ENCODE measurements at places on chromosomes 16 and 17.
A peak's percentile ranks its signal among the peaks of the same experiment; 100 is the strongest.

DNA sequence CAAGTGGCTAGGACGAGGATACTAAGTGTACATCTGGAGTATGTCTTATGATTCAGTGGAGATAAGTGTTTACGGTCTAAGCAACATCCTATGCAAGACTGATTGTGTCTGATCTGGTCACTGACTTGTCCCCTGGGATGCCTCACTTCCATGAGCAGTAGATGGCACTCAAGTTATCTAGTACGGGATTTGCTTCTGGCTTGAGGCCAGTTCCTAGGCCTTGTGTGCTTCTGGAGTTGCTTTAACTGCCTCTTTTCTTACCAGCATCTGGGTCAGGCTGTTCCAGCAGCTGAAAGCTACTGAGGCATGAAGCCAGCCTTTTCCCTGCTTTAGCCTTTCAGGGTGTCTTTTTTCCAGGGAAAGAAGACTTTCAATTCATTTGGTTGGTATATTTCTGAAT is 23.0 kb downstream of the SUPT6H start:
- no peak for DNase-seq

- DNase-seq = no peak
Measured at GRCh38 chr17:72600934-72601333, 480.1 kb downstream of the SOX9 start.

DNA sequence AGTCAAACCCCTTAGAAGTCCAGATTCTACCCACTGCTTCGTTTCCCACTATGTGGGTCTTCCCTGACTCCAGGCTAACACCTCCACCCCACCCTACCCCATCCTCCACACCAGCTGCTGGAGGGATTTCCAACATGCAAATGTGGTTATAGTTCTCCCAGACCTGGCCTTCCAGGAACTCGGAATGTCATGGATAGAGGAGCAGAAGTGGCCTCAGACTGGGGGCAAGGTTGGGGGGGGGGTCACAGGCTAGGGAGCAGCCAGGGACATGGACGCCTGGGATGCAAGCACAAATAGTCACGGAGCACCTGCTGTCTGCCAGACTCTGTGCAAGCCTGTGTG is 2.0 kb downstream of the CAMKK1 start:
- no peak for DNase-seq

- no peak for DNase-seq
Measured at GRCh38 chr17:1907216-1907631, 77.4 kb downstream of the RPA1 start.

DNA sequence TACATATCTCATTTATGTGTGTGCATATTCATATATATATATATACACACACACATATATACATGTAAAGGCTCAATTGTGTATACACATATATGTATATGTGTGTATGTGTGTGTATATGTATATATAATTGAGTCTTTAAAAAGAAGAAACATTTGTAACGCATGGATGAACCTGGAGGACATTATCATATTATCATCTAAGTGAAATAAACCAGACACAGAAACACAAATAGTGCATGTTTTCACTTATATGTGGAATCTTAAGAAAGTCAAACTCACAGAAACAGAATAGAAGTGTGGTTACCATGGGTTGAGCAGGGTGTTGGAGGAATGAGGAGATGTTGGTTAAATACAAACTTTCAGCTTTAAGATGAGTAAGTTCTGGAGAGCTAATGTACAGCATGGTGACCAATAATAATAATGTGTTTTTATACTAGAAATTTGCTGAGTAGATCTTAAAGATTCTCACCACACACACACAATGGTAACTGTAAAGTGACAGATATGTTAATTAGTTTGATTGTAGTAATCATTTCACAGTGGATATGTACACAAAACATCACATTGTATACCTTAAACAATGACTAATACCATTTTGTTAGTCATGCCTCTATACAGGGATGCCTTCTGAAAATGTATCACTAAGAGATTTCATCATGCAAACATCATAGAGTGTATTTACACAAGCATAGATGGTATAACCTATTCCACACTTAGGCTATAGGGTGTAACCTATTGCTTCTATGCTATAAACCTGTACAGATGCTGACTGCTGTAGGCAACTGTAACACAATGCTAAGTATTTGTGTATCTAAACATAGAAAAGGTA is 132.6 kb upstream of the CACNG5 start:
- no peak for DNase-seq

DNA sequence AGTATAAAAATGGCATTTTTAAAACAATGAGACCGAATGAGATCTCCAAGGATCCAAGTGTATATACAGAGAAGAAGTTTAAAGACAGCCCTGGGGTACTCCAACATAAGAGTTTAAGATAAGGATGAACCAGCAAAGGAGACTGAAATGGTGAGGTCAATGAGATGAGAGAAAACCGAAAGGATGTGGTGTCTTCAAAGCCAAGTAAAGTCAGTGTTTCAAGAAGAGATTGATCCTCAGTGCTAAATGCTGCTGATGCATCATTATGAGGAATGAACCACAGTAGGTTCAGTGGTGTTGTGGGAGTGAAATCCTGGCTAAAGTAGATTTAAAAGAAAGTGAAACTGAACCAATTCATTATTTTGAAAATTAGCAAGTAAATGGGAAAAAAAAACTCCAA is 38.1 kb upstream of the NLK start:
- DNase-seq = no peak

GRCh38 chr17:2034157-2034556 is 4.2 kb downstream of the DPH1 start:
- no peak for DNase-seq

GRCh38 chr17:53141731-53142130 is 681.0 kb upstream of the KIF2B start:
- DNase-seq = no peak

DNA sequence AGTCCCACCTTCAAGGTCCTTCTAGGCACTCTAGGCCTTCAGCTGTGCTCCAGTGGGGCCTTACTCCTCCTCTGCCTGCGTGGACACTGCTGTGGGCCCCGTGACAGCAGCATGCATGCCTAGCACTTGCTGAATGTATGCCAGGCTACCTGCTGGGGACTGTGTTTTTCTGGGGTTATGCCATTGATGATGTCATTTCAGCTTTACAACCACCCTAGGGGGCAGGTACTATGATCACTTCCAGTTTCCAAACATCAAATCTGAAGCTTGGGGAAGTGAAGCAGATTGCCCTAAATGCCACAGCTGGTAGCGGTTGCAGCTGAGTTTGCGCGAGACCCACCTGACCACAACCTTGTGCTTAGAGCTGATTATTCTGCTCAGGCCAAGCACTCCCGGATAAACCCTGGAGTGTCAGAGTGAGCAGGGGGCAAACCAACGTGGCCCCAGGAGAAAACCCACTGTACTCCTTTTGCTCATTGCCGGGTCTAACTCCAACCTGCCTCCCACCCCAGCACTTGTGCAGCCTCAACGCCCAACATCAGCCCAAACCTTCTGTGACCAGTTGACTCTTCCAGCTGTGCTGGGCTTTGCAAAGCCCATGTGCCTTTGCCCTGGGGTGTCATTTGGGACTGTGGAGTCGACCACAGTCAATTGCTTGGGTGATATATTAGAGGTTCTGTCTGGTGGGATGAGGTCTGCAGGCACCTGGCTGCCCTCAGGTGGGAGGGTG is 168.4 kb downstream of the ENGASE start:
- DNase-seq = no peak

DNA sequence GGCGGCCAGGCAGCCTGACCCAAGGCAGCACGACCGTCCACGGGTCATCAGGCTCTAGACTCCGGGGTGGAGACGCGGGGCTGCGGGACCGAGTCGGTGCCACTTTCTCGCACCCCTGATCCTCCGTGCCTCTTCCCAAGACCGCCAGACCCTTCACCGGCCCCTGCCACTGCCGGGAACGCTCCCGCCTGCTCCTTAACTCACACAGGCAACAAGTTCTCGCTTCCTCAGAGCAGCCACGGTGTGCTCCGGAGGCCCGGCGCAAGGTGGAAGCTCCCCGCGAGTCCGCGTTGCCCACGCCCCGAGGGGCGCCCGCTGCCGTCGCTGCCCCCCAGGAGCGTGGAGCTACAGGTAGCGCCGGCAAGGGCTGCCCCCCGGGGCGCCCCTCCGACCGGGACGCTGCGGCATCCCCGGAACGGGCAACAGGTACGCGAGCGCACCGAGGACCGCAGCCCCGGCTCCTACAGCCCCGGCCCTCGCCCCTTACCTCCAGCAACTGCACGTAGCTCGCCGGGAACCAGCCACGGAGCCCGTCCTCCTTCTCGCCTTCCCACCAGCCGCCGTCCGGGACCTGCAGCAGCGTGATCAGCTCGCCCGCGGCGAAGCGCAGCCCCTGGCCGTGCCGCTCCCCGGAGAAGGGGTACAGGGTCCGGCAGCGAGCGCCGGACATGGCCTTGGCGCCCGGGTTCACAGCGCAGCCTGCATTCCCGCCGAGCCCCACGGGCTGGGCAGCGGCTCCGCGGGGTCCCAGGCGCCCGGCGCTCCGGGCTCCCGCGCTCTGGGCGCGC is 491 bp downstream of the GAS7 start:
- DNase-seq = no peak

GRCh38 chr16:17691106-17691898 is 220.5 kb upstream of the XYLT1 start:
- no peak for DNase-seq

DNA sequence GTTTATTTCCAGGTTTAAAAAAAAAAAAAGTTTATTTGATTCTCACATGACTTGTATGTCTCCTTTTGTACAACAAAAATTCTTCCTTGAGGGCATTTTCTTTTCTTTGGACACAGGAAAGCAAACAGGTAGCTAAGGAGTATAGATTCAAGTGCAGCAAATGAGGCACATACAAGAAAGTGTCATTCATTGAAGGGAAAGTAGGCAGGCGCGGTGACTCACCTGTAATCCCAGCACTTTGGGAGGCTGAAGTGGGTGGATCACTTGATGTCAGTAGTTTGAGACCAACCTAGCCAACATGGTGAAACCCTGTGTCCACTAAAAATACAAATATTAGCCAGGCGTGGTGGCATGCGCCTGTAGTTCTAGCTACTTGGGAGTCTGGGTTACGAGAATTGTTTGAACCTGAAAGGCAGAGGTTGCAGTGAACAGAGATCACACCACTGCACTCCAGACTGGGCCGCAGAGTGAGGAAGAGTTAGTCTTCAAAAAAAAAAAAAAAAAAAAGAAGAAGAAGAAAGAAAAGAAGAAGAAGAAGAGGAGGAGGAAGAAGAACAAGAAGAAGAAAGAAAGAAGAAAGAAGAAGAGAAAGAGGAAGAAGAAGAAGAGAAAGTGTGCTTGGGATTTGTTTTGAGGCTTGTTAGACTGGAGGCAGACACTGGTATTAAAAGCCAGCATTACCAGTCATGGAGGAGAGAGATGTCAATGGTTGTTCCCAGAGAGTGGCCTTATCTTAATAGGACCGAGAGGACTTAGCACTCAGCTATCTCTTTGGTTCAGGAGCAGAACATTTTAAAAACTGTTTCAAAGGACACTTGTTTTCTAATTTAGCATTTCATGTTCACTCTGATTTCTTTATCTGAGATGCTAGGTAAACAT is 19.7 kb downstream of the GINS3 start:
- DNase-seq = no peak

GRCh38 chr17:48011405-48012150 is 26.0 kb downstream of the COPZ2 start:
- DNase-seq = no peak

DNA sequence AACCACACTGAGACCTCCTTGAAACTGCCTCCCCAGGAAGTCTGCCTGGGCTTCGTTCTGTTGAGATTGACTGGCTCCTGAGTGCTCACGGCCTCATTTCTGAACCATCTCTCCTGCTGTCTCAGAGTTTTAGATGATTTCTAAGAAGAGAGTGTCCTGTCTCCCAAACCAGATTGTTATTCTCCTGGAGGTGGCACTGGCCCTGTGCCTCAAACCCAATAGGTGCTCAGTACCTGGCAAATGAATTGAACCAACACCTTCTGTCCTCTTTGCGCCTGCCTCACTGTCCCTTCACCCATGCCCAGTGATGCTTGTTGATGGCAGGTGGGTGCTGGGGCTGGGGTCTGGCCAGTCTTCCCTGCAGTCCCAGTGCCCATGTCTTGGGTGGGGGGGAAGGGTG is 36.3 kb upstream of the C1QL1 start:
- no peak for DNase-seq

GRCh38 chr17:78472035-78472905 is 93.8 kb downstream of the PGS1 start:
- DNase-seq = no peak

DNA sequence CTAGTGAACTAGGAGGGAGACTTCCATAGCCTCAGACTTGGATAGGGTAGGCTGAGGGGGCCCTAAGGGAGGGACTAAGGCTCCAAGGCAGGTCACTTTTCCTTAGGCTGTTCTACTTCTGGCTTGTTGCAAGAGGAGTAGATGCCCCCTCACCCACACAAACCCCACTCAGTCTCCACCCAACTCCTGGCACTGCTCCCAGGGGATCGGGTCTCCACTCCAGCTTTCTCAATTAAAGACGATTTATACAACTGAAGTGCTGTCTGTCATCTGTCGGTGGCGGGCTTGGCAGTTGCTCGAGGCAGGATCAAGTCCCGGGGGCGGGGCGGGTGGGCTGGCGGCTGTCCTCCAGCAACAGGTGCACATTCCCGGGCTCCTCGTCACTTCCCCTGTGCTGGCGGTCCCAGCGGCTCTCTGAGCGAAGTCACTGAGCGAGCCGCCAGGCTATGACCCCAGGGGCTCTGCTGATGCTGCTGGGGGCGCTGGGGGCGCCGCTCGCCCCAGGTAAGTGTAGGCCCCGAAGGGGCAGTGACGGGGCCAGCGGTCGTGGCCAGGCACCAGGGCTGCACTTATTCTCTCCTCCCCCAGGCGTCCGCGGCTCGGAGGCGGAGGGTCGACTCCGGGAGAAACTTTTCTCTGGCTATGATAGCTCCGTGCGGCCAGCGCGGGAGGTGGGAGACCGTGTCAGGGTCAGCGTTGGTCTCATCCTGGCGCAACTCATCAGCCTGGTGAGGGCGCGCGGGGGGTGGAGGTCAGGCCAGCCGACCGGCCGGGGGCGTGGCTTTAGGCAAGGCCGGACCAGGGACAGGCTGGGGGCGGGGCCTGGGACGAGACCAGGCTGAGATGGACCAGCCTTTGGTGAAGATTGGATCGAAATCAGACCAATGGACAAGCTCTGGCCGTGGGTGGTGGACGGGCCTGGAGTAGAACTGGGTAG is at the start of gene CHRNB1:
Gene CHRNB1, plus strand, starts transcription at position 380 of the 937 bp plus-strand sequence. Its CDS starts 67 bp downstream, at position 447.
- DNase-seq = peak; percentile 38

DNA sequence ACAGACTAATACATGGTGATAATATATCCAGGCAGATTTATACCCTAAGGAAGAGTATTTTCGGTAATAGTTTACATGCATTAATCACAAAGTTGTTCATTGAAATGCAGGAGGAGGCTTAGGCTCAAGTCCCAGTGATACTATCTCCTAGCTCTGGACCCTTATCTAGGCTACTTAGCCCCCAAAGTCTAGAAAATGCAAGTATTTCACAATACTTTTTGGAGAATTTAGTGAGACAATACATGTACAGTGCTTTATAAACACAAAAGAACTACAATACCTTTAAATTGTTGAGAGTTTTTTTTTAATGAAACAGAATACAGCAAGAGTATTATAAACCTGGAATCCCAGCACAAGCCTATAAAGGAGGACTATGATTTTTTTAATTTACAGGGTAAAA is 473.9 kb downstream of the HS3ST3B1 start:
- DNase-seq = no peak

- no peak for DNase-seq
Measured at GRCh38 chr17:32349503-32349853, 479 bp upstream of the ZNF207 start.

- no peak for DNase-seq
Measured at GRCh38 chr17:64411999-64412771, 21.5 kb upstream of the PECAM1 start.

GRCh38 chr17:81440511-81441244 is 45.4 kb downstream of the BAHCC1 start:
- no peak for DNase-seq

All from COLO829 (cell line).